Nucleus accumbens (tissue), 56 donors: ENCODE measurements at places on chromosomes 3 and 15.

- DNase-seq, result no peak
Observed at GRCh38 chr3:72004749-72005292, 219.9 kb upstream of the PROK2 start.

DNA sequence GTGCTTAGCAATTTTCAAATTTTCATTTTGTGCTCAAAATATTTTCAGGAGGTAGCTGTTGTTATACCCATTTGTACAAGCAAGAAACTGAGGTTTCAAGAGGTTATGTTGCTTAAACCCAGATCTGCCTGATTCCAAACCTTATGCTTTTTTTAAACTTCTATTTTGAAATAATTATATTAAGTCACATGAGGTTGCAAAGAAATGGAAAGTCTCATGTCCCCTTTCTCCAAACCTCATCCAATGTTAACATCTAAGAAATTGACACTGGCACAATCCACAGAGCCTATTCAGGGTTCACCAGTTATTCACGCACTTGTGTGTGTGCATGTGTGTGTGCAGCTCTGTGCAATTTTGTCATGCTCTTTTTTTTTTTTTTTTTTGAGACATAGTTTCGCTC, 35.1 kb downstream of the B3GNT5 start:
- DNase-seq, result no peak

- DNase-seq, result no peak
Observed at GRCh38 chr3:106067711-106068110, 198.9 kb upstream of the CBLB start.

GRCh38 chr15:42707068-42707467, 29.9 kb downstream of the CDAN1 start:
- no peak for DNase-seq

DNA sequence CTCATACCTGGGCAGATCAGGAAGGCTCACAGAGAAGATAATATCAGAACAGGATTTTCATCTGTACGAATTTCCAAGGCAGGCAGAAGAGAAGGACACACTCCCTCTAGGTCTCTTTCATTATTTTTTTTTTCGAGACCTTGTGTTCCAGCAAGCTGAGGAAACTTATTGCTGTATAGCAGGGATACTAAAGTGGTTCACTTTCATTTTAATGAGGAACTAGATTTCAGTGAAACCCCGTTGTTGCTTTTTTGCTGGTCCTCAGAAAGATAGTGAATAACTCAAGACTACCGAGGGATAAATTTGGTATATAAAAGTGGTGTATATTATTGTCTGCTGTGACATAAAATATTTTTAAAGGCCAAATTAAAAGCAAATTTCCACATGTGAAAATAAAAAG, 24.6 kb downstream of the MEIS2 start:
- DNase-seq, result no peak

GRCh38 chr3:140472306-140473020, 205.4 kb upstream of the TRIM42 start:
- DNase-seq, result no peak

DNA sequence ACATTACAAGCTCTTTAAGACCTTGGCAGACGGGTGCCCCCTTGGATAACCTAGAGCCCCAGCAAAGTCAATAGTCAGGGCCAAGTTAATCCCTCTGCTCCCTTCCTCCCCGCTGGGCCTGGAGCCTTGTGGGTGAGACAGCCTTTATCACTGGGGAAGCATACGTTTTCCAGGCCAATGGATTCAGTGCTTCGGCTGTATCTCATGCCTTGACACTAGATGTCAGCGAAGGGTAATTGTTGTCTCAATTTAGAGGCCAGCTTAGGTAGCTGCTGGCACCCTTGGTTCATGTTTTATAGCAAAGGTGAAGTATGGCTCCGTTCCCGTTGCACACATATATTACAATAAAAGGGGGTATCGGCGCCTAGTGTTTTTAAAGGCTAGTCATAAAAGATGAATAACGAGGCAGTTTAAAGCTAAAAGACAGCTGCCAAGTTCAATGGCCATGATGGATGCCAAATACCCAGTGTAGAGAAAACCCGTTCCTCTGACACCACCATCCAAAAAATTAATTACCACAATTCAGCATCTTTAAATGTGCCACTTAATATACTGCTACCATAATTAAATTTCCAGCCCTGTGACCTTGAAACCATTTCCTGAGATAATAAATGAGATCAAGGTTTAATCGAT, 52.3 kb upstream of the BNIP2 start:
- DNase-seq, result no peak

DNA sequence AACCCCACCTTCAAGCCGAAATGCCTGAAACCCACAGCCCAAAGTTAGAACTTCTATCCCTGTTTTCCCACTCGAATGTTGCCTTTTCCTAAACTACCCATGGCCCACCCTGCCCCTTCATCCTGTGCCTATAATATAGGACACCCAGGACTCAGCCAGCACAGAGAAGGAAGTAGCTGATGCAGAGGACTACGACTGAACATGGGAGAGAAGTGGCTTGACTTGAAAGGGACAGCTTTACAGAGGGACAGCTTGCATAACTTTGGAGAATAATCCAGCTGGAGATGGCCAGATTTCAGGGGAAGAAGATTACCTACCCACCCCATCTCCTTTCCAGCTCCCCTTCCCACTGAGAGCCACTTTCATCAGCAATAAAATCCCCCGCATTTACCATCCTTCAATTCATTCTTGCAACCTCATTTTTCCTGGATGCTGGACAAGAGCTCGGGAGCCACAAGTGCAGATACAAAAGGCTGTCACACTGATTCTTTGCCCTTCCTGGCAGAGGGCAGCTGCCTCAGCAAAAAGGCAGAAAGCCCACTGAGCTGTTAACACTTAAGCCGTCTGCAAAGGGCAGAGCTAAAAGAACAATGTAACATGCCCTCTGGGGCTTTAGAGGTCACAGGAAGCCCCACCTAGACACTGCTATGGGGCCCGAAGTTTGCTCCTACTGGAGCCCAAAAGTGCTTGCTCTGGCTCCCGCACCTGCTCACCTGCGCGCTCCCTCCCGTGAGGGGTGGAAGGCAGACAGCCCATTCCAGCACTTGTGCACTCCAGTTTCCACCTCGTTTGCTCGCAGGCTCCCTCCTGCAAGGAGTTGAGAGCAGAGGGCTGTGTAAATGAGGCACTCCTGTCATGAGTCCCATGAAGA, 224.0 kb downstream of the TBC1D5 start:
- peak; percentile 4 for DNase-seq

- no peak for DNase-seq
Observed at GRCh38 chr3:36908647-36909180, 36.1 kb downstream of the TRANK1 start.

GRCh38 chr15:56365075-56365711, at the start of gene TEX9:
TSS of gene TEX9 (plus strand) at chr15:56365426. CDS start at chr15:56365451, 25 bp downstream.
- peak; percentile 87 for DNase-seq

GRCh38 chr3:168028086-168028485, 67.6 kb downstream of the GOLIM4 start:
- DNase-seq, result no peak

- no peak for DNase-seq
Observed at GRCh38 chr15:46129145-46129544, 494.3 kb downstream of the SQOR start.

DNA sequence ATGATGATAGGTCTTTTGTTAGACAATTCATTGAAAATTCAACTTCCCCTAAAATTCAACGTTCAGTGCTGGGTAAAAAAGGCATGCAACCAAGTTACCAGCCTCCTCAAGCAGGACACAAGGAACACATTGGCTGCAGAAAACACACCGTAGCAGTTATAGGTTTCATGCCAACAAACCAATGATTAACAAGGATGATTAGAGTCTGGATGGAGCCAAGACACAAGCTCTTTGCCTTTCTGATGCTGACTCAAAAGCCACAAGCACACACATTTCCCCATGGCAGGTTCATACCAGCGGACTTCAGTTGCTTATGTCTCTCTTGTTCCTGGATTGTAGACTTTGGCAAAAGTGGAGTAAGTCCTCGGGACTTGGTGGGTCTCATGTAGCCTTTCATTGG, 105.8 kb downstream of the DHX30 start:
- DNase-seq, result no peak

DNA sequence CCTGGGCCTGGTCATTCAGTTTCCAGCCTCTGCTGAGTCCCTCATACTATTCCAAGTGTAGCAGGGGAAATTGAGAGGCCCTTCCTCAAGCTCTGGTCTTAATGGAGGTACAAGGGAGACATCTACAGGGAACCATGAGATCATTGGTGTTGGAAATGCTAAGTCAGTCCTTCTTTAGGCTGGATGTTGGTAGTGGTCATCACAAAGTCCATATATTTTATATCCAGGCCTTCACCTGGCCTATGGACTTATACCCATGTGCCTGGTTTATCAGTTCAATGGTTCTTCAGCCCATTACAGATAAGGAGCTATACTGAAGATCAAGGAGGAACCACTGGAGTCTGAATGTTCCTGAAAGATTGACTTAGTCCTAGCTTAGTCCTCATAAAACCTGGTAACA, 135.0 kb downstream of the STAG1 start:
- DNase-seq, result no peak

DNA sequence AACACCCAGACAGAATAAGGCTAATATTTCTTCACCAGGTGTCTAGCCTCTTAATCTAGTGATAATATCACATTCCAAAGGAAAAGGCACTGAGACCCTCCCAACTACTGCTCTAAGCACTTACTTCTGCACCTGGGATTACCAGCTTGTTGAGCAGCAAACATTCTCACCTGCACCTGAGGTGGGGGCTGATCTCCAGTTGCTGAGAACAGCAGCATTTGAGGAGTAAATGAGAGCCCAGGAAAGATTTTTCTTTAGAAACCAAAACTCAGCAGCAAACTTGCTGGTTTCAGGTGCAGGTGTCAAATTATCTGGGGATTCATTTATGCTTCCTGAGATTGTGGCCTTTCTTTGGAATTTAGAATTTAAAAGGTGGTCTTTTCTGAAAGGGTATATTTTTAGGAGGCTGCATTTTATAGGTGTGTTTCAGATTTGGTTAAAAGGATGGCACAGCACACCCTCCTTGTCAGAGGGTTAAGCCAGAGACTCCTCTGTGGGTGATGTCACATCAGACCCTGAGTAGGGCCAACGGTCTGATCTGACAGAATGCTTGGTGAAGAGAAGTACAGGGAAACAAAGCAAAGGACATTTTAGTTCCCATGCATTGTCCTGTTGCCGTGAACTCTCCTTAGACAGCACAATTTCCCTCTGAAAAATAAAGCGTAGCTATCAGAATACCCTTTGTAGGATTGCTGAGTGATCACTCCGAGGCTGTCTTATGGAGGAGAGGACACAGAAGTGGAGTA, 411.0 kb upstream of the ATP11B start:
- no peak for DNase-seq

DNA sequence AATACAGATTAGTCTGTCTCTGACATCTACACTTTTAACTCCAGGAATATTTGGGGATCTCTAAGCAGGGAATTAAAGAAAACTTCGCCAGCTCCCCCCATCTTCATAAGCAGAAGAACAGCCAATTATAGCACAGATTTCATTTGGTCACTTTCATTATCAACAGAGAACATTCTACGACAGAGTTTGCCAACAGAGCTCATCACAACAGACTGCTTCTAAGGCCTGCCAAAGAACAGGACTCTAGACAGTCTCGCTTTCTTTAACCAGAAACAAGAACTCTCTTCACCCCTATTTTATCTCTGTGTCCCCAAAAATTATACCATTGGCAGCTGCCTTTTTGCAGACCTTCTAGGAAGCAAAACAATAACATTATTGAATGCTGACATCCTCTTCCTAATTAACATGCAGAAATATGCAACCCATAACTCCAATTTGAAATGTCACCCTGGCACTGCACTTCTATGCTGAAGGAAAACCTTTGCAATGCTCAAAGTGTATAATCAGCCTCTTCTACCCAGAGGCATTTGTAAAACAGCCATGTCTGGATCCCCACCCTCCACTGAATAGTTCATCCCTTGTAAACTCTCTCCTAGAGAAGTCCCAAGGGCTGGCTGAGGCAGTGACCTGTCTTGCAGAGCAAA, 552.8 kb downstream of the MAGI1 start:
- DNase-seq, result no peak

DNA sequence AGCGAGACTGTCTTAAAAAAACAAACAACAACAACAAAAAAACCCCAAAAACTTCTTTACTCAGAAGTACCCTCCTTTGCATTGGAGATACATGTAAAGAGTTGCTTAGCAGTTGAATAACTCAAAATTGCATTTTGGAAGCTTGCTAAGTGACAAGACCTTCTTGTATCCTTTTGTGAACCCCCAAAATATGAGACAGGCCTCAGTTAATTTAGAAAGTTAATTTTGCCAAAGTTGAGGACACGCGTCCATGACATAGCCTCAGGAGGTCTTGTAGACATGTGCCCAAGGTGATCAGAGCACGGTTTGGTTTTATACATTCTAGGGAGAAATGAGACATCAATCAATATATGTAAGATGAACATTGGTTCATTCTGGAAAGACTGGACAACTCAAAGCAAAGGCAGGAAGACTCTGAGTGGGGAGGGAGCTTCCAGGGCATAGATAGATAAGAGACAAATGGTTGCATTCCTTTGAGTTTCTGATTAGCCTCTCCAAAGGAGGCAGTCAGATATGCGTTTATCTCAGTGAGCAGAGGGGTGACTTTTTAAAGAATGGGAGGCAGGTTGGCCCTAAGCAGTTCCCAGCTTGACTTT, 1.7 kb upstream of the ARF4 start:
- DNase-seq, result no peak

GRCh38 chr3:156847752-156848448, 21.7 kb downstream of the LEKR1 start:
- no peak for DNase-seq

- no peak for DNase-seq
Observed at GRCh38 chr3:46438831-46439230, 25.9 kb downstream of the LTF start.

- DNase-seq, result no peak
Observed at GRCh38 chr3:51384055-51384725, 901 bp upstream of the MANF start.

DNA sequence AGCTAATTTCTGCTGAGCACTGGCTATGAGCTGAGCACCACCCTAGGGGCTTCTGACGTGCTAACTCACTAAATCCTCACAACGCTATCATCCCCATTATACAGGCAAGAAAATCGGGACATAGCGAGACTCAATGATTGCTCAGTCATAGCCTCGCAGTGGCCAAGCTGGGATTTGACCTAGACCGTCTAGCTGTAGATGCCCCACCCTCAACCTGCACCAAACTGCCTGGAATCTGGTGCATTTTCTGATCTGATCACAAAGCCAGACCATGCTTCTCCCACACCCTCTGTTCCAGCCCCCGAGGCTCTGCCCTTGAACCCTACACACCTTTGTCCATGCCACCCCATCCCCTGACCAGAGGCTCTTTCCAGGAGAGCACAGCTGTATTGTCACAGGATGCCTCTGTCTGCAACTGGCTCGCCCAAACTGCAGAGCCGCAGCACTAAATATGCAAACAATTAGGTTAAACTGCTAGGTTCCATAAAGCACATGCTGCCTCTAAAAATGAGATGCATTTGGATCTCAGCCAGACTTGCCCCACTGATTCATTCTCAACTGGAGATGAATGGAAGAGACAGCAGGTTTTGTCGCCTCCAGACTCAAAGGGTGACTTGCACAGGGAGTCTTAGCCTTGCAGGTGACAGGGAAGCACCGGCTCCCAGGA, 95.2 kb downstream of the NUP210 start:
- DNase-seq, result no peak
